ENCODE measurements at places on chromosomes 11 and 22. TPM values are rescaled to one million over a fixed set of nuclear protein-coding genes. Genes with fewer than 3 reads are reported as not detected.

The PHF21B gene
- total RNA-seq: not detected

The NOX4 gene
- total RNA-seq: not detected

The SLC22A8 gene
- not detected for total RNA-seq

DNA sequence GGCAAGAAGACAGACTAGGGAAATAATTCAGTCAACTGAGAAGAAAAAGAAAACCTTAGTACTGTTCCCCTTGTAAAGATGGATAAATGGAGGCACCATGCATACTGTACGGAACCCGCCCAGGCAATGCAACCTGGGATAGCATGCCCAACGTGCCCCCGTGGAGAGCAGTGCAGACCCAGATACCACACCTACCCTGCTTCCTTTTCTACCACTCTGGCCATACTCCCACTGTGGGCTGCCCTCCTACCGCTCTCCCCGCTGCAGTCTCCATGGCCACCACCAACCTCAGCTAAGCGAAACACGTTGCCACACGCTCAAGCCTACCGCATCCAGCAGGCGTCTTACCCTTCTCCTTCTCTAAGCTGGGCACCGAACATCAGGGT is 117.4 kb upstream of the SERPIND1 start:
- no peak overlapping the region for H3K4me3 ChIP-seq
- H3K36me3 ChIP-seq: no peaks in the 10 kb centered on the region
- DNase-seq: no peak
- H3K27me3 ChIP-seq: peaks cover 39% of the 10 kb centered on the region

- H3K27ac ChIP-seq: no peak overlapping the region
- H3K36me3 ChIP-seq: no peaks in the 10 kb centered on the region
- no peaks in the 10 kb centered on the region for H3K4me1 ChIP-seq
Observed at GRCh38 chr11:79258576-79258975, 182.3 kb downstream of the TENM4 start.

- H3K27me3 ChIP-seq: no peaks in the 10 kb centered on the region
- DNase-seq: no peak
Observed at GRCh38 chr22:49867303-49868265, 13.9 kb downstream of the ZBED4 start.
